Left lung (tissue), 14 donors: ENCODE measurements at places on chromosomes 12 and 14. TPM values are rescaled to one million over a fixed set of nuclear protein-coding genes. Genes with fewer than 3 reads are reported as not detected.

Gene PTHLH
- polyA plus RNA-seq: 4.3 TPM

Gene DCN
- polyA plus RNA-seq: 1,679 TPM

Gene PTCSC3
- polyA plus RNA-seq: 3.5 TPM

Gene CAPZA3
- polyA plus RNA-seq: 2.1 TPM

Gene FAM181A
- polyA plus RNA-seq: 0.26 TPM

Gene UNC79
- 0.65 TPM for polyA plus RNA-seq

Gene WDHD1
- polyA plus RNA-seq: 21.8 TPM

Gene AMIGO2
- polyA plus RNA-seq: 3.1 TPM

Gene LRP1
- polyA plus RNA-seq: 132 TPM

Gene KRT73
- polyA plus RNA-seq: 0.28 TPM

Gene RNASE7
- 0.14 TPM for polyA plus RNA-seq

Gene TMCC3
- polyA plus RNA-seq: 6.5 TPM

Gene CCDC196
- 0.32 TPM for polyA plus RNA-seq

Gene KLRC3
- polyA plus RNA-seq: 0.41 TPM

Gene TSPAN19
- 1.5 TPM for polyA plus RNA-seq

- DNase-seq: no peak
Observed at GRCh38 chr12:107600581-107601144, 84.9 kb upstream of the PWP1 start.

DNA sequence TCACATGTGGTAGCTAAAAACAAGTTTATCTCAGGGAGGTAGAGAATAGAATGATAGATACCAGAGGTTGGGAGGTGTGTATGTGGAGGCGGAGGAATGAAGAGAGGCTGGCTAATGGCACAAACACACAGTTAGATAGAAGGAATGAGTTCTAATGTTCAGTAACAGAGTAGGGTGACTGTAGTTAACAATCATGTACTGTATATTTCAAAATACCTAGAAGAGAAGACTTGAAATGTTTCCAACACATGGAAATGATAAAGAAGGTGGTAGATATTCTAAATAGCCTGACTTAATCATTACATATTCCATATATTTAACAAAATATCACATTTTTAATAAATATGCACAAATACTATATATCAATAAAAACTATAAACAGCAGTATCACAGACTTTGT is 8.9 kb upstream of the IFNG-AS1 start:
- DNase-seq: no peak

DNA sequence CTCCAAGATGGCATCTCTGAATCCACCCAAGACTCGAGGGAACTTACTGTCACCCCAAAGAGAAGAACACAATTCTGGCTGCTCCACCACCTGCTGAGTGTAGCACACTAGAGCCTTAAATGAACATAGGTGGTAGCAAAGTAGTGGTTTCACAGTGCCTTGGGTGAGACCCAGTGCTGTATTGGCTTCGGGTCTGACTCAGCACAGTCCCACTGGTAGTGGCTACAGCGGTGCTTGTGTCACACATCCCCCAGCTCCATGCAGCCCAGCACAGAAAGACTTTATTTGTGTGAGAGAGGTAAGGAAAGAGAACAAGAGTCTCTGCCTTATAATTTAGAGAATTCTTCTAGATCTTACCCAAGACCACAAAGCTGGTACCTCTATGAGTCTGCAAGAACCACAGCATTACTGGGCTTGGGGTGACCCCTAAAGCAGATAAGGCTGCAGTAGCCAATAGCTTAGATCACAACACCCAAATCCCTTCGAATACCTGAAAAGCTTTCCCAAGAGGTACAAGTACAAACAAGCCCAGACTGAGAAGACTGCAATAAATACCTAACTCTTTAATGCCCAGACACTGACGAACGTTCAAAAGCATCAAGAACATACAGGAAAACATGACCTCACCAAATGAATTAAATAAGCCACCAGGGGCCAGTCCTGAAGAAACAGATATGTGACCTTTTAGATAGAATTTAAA is 83.3 kb upstream of the SLC38A4 start:
- DNase-seq: no peak

- peak; percentile 73 for DNase-seq
Observed at GRCh38 chr14:77044783-77045237, 16.3 kb upstream of the IRF2BPL start.

- no peak for DNase-seq
Observed at GRCh38 chr14:23629832-23630396, 6.2 kb upstream of the DHRS2 start.

DNA sequence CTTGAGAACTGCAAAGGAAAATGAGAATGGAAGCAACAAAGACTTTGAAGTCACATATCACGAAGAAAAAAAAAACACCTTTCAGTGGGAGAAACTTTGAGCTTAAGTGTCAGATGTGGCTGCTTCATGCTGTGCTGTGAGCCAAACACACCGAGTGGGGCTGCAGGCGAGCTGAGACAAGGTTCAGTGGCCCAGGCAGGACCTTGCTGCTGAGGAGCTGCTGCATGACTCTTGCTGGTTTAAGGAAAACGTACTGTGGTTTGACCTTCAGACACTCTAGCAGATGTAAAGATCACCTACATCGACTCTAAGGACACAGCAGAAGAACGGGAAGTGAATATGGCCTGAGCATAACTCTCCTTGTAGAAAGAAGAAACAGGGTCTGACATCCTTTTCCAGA is 118.1 kb upstream of the OR4E1 start:
- DNase-seq: no peak

DNA sequence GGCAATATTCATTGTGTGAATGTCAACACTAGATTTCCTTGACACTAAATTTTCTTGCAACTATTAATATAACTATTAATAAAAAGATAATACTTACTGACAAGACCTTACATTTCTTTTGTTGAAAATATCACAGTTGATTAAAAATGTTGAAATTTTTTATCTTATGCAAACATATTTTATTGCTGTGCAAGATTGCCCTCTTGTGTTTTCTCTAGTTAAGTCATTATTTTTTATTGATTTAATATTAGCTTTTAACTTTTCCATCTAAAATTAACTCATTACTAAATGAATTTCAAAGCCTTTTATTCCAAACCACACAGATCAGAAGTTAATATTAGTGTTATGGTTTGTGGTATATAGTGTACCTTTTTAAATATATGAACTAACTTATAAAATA is 11.7 kb upstream of the NAA30 start:
- no peak for DNase-seq

DNA sequence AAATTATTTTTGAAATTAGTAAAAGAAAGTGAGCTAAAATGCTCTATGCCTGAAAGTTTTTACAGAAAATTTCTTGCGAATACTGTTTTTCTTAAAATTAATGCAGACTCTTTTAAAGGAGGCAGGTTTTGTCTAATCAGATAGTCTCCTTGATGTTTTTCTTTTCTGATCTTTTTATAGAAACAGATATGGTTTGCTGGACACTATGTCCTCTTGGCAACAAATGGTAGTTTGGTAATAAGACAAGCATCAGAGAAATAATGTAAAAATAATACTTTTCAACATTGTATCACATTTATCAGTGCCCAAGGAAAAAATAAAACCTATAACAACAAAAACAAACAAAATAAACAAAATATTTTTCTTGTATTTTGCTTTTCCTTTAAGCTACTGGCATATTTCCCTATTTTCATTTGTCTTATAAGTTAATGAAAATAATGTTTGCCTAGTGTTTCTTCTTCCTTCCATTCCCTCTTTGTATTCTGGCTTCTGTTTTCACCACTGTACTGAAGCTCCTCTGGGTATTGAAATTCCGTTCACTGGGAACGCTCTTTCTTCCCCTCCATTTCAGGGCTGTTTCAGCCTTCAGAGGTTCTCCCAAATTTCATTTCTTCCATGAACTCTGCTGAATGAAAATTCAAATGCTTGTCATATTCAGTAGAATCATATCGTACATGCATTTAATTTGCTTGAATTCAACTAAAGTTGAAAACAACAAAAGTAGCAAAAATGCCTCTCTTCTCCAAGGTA is 115.3 kb downstream of the TRMT5 start:
- DNase-seq: no peak

- DNase-seq: no peak
Observed at GRCh38 chr12:106109168-106109910, 29.4 kb downstream of the NUAK1 start.

- DNase-seq: peak; percentile 54
Observed at GRCh38 chr14:68551045-68551683, 241.7 kb downstream of the ZFP36L1 start.

GRCh38 chr12:116123451-116124258 is 153.8 kb downstream of the MED13L start:
- no peak for DNase-seq

- no peak for DNase-seq
Observed at GRCh38 chr14:64235652-64236640, 58.2 kb downstream of the ESR2 start.

- DNase-seq: no peak
Observed at GRCh38 chr12:30691122-30691879, 4.4 kb downstream of the IPO8 start.

DNA sequence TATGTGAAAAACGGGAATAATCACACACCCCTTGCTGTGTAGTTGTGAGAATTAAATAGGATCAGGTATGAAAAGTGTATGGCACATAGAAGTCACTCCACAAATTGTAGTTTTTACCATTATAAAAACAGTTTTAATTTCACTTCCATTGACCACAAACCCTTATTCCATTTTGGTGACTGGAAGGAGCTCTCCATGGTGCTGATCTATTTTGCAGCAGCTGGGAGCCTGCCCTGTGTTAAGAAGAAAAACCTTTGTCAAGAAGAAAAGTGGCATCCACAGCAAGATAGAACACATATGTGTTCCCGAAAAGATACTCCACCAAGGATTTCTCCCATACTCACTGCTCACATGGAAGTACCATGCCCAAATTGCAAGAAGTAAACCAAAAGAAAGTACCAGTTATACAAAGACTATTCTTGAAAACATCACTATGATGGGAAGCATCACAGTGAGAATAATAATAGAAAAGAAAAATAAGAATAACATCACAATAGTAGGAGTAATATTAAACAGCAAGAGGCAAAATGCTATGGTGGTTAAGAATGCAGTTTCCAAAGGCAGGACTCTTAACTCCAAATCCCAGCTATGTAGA is 58.7 kb downstream of the TUNAR start:
- DNase-seq: no peak

GRCh38 chr12:26043135-26044006 is 81.5 kb downstream of the BHLHE41 start:
- DNase-seq: no peak

- no peak for DNase-seq
Observed at GRCh38 chr14:105904379-105904778, 378.0 kb downstream of the TMEM121 start.

DNA sequence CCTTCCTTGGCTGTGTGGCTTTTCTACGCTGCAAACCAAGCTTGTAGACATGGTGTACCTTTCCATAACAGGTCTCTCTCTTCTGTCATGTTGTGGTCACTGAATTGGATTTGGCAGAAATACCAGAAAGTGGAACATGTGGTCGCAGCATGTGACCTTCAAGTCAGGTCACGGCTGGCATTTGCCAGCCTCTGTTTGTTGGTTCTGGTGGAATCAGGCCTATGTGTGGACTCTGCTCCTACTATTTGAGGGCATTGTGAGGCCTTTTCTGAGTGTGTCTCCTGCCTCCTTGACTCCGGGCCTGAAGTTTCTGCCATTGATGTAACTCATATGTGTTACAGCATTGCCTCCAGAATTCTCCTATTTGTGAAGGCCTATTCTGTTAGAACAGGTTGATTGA is 116.7 kb downstream of the CACNA1C start:
- no peak for DNase-seq

GRCh38 chr14:70955543-70956480 is 48.6 kb downstream of the PCNX1 start:
- no peak for DNase-seq

- no peak for DNase-seq
Observed at GRCh38 chr12:51188359-51189051, 15.6 kb upstream of the TFCP2 start.

DNA sequence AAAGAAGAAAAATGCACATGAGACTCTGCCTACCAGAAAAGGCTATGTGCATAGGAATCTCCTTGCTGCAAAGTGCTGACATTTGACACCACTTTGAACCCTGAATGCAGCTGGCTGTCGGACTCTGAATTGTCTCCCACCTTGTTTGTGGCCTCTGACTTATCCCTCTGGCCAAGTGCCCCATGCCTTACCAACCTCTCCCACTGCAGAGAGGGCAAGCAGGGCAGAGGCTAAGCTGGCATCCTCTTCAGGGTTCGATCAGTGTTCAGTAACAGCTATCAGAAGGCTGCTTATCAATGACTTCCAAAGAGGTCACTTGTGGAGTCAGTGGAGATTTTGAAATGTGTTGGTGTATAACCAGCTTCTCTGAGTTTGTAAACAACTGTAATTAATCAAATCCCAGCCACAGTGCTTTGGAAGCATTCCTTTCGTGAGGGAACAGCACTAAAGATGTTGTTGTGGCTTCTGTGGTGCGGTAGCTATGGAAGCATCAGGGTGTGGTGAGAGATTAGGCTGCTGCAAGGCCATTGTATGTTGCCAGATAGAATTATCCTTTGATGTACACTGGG is 22.6 kb upstream of the BMP4 start:
- no peak for DNase-seq

- DNase-seq: no peak
Observed at GRCh38 chr12:92431146-92431545, 271.6 kb upstream of the PLEKHG7 start.

DNA sequence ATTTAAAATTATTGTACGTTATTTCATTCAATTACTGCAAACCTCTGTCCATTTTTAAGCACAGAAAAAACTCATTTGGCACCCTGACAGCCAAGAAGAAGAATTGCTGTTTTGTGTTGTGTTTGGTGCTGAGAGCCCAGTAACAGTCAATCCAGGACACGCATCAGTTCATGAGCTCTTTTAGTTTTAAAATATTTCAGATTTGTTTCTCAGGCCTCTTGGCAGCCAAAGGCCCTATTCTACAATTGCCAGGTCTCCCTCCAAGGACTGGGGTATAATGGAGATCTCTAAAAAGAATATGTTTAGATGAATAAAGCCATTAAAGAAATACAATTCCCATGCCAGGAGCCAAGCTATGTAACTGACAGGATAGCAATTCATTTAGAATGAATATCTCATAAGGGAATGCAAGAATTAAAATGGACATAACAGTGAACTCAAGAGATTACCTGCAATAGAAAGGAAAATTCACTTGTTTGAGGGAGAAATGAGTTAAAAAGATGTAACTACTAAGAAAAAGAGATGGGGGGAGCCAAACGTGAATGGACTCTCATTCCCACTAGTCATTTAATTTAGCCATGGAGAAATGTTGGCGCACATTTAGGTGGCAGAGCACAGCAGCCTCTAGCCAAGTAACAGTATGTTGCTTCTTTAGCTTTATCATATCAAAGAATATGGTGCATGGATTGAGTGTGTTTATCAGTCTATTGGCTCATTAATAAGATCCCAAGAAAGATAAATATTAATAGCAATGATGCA is 140.6 kb upstream of the PELI2 start:
- DNase-seq: no peak

- no peak for DNase-seq
Observed at GRCh38 chr12:124167141-124167540, 127.8 kb upstream of the RFLNA start.

- peak; percentile 74 for DNase-seq
Observed at GRCh38 chr12:27970401-27971120, 2.0 kb downstream of the PTHLH start.
